ENCODE measurements at places on chromosomes 7 and 10.

GRCh38 chr7:117405519-117405918, 21.8 kb downstream of the ASZ1 start:
- DNase-seq = no peak

GRCh38 chr7:85154282-85154937, 32.4 kb downstream of the SEMA3D start:
- DNase-seq = no peak

- DNase-seq = no peak
These were observed 34.9 kb downstream of the FAS start for GRCh38 chr10:89025453-89025852.

DNA sequence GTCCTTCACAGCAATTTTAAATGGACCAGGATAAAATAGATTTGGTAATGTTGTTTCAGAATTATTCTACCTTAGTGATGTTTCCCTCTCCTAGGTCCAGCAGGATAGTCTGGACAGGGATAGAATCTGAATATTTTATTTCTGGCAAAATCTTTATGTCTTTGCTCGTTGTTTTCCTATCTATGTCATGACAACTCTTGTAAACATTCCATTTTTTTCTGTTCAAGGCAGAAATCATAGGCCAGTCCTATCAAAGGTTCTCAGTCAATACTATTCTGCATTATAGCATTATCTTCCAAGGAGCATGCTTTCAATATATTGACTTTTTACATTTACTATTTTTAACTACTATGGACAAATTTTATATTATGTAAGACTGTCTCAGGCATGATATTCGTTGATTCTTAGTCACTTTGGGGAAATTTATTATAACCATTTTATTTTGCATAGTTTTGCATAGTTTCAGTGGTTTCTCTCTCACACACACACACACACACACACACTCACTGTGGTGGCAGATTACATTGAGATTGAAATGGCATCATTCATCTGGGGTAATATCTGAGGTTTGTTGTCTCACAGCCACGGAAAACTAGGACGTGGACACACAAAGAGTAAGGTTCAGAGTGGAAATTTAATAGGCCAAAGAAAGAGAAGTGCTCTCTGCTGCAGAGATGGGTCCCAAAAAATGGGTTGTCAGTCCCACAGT, 17.2 kb downstream of the TAS2R60 start:
- no peak for DNase-seq

GRCh38 chr7:149473251-149473650, 12.4 kb upstream of the ZNF777 start:
- no peak for DNase-seq

GRCh38 chr7:147151661-147152060, 1035.1 kb downstream of the CNTNAP2 start:
- no peak for DNase-seq

- no peak for DNase-seq
These were observed 72.3 kb upstream of the APBB1IP start for GRCh38 chr10:26365681-26366358.

DNA sequence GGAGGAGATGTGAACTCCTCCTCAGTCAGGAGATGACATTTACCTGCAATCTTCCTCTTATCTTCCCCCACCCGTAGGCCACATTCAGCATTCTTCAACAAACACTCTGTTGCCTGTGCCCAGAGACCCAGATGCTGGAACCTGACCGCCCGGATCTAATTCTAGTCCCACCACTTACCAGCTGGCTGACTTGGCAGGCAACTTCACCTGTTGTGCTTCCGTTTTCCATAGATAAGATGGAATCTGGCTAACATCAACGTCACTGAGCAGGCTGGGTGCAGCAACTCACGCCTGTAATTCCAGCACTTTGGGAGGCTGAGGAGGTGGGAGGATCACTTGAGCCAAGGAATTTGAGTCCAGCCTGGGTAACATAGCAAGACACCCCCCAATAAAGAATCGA, 21.3 kb upstream of the FXYD4 start:
- DNase-seq = no peak

DNA sequence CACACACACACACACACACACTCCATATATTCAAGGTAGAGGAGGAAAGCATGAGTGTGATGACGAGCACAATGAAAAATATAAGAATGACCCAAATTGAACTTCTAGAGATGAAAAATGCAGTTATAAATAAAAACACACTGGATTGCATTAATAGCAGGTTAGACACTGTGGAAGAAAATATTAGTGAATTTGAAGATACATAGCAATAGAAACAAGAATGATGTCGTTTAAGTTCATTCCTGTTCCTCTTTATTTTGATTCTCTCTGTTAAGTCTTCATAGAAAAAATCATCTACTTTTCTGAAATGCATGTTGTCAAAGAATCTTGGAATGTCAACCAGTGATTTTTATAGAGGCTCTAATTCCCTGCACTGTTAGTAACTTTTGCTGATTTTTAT, 78.4 kb downstream of the BTAF1 start:
- DNase-seq = no peak

GRCh38 chr10:100346351-100346764, 675 bp upstream of the SCD start:
- peak; percentile 21 for DNase-seq

- DNase-seq = no peak
These were observed 26.6 kb downstream of the FGF8 start for GRCh38 chr10:101749047-101750016.

GRCh38 chr7:155665079-155665956, 20.9 kb downstream of the RBM33 start:
- DNase-seq = no peak

DNA sequence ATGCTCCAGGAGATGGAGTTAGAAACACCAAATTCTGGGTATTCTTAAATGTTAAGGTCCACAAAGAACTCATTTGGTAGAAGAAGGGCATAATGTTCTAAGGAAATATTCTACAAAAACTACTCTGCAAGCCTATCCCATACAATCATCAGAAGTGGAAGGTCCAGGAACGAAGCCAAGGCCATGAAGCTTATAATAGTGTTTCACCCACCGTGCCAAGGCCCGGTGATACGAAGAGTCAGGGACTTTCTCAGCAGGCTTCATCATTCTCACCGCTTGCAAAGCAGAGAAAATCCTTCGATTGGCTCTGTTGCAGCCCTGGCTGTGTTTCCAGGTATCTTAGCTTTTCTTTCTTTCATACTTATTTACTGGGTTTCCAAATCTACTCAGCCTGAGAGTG, 351.9 kb upstream of the CELF2 start:
- no peak for DNase-seq
